T-helper 17 cell (primary cell): ENCODE measurements at places on chromosomes 2 and 18. TPM values are rescaled to one million over a fixed set of nuclear protein-coding genes. Genes with fewer than 3 reads are reported as not detected.

The ABCG8 gene
- total RNA-seq, result not detected

The NEB gene
- total RNA-seq, result 1.6 TPM

The LCT gene
- 0.10 TPM for total RNA-seq

The CASP10 gene
- 21.2 TPM for total RNA-seq

The COL6A3 gene
- 2.6 TPM for total RNA-seq

DNA sequence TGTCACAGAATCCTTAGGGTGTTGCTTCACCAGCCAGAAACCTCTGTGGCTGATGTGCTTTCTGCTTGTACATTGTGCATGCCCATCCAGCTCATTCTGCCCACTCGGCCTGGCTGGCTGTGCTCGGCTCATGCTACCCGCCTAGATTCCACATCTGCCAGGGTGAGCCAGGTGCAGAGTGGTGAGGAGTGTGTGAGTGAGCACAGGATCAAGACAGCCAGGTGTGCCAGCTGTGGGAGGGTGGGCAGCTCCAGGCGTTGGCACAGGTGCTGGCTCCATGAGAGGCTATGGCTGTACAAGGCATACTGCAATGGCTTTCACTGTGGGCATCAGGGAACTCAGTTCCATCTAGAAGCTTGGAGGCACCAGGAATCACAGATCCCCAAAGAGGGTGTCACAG, 1321.8 kb upstream of the CRIM1 start:
- DNase-seq, result no peak
- no peak overlapping the region for H3K27ac ChIP-seq
- H3K27me3 ChIP-seq, result no peaks in the 10 kb centered on the region
- no peak overlapping the region for H3K4me3 ChIP-seq
- no peaks in the 10 kb centered on the region for H3K36me3 ChIP-seq

DNA sequence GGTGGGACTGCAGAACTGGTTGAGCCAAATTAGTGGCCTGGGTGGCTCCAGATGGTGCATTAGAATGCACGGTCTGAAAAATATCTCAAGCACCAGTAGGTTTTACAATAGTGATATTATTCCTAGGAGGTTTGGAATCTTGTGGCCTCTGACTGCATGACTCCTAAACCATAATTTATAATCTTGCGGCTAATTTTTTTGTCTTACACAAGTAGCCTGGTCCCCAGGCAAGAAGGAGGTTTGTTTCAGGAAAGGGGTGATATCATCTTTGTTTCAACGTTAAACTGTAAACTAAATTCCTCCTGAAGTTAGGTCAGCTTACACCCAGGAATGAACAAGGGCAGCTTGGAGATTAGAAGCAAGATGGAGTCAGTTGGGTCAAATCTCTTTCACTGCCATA, 98.9 kb upstream of the ARL4C start:
- H3K27me3 ChIP-seq, result peaks cover 43% of the 10 kb centered on the region
- H3K4me3 ChIP-seq, result no peak overlapping the region
- H3K4me1 ChIP-seq, result no peaks in the 10 kb centered on the region
- H3K36me3 ChIP-seq, result peaks cover 2% of the 10 kb centered on the region

- H3K4me1 ChIP-seq, result peaks cover 10% of the 10 kb centered on the region
- no peak overlapping the region for H3K27ac ChIP-seq
- H3K36me3 ChIP-seq, result peaks cover 3% of the 10 kb centered on the region
- H3K4me3 ChIP-seq, result no peak overlapping the region
These were observed 24.5 kb upstream of the LPIN2 start for GRCh38 chr18:3037423-3037915.

DNA sequence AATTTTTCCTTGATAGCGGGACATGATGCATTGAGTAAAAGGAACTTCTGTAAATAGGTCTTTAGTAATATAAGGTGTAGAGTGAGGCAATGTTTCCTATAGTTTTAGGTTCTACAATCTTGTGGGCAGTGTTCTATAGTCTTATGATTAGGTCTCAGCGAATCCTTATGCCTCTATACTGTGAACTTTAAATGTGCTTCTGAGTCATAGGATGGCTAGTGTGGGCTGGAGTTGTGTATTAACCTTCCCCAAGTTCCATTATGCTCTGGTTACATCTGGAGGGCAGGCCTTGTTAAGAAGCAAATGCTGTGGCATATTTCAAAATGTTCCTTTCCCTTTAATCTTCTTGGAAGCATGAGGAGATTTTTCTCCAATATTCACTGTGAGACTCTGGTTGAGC, 73.5 kb downstream of the ROCK2 start:
- H3K4me3 ChIP-seq, result no peak overlapping the region
- no peak overlapping the region for H3K27ac ChIP-seq
- no peak for DNase-seq
- no peaks in the 10 kb centered on the region for H3K27me3 ChIP-seq
